GM23338 (cell line): ENCODE measurements at places on chromosomes 1 and 21.

- no peak for DNase-seq
These were observed 553 bp upstream of the NDUFV3 start for GRCh38 chr21:42892582-42892930.

GRCh38 chr1:36455386-36455785 is 5.1 kb upstream of the OSCP1 start:
- DNase-seq, result no peak

- DNase-seq, result no peak
These were observed 12.0 kb downstream of the SLAMF1 start for GRCh38 chr1:160634543-160635491.

DNA sequence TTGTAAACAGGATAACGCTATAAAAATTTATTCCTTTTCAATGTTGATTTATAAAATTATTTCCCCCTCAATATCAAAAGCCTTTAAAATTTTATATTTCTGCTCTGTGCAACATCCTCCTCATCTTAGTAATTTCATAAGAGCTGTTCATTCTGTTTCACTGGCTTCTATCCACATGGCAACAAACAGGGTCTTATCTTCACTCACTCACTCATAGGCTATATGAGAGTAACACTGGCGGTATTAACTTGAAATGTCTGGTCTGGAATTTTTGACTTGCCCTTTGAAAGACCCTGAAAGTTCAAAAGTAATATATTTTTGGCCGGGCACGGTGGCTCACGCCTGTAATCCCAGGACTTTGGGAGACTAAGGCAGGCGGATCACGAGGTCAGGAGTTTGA is 77.4 kb upstream of the KRTAP11-1 start:
- DNase-seq, result no peak

- no peak for DNase-seq
These were observed 935 bp upstream of the COG2 start for GRCh38 chr1:230641346-230641745.

GRCh38 chr1:17976854-17977253 is 130.7 kb upstream of the IGSF21 start:
- DNase-seq, result peak; percentile 34

- no peak for DNase-seq
These were observed 2.4 kb downstream of the LRP8 start for GRCh38 chr1:53325326-53326087.

DNA sequence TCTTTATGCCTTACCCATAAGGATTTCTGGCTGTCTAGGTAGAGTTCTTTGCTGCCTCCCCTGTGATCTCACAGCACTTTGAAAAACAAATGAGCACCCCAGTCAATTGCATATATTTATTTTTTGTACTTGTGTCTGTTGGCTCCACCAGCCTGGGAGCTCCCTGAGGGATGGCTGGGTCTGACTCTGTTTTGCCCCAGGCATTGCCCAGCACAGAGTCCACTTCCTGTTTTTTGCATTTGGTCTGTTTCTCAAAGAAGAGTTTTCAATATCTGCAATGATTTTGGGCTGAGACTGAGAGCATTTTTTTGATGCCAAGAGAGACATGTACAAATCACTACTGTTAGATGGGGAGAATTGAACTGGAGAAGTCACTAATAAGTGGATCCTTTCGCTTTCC is 125.0 kb downstream of the FOXD2 start:
- no peak for DNase-seq

- no peak for DNase-seq
These were observed 108.3 kb downstream of the DMRTB1 start for GRCh38 chr1:53567450-53567849.
